ENCODE measurements at places on chromosomes 12 and 14.

- DNase-seq = no peak
These were observed 164.8 kb downstream of the SNAPC1 start for GRCh38 chr14:61927060-61927459.

DNA sequence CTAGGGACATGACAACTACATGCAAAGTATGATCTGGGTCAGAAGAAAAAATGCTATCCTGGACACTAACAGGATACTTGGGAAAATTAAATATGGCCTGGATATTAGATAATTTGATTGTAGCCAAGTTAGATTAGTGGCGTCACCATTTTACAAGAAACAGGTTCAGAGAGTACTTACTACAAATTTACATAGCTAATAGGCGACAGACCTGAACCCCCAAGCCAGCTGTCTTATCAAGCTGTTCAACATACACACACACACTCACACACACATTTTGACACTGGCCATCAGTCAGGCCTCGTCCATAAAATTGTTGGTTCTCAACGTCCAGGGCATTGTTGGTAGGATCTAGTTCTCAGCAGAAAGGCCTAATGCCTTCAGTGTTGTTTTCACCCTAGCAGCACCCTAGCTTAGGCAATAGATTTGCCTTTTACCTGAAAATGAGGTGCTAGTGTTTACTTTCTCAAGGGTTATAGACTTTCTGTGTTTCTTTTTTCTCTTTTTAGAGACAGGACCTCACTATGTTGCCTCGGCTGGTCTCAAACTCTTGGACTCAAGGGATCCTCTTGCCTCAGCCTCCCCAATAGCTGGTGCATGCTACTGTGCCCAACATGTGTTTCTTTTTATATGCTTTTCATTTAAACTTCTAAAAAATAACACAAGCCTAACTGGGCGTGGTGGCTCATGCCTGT lies 3.3 kb upstream of the C14orf93 start:
- no peak for DNase-seq

DNA sequence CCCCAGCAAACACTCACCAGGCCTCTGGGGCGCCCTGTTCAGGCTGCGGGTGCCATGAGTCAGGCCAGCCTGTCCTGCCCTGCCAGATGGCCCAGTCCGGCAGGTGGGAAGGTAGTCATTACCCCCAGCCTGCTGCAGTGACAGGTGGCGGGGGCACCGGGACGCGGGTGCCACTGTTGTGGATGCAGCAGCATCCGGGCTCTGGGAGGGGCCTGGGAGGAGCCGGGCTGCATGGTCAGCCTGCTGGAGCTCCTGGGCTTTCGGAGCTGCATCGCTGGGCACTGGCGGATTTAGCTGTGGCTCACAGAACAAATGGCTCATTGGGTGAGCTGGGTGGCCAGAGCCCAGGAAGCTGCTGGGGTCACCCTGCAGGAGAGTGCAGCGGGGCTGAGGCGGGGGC lies 13.5 kb downstream of the CEP170B start:
- DNase-seq = no peak

DNA sequence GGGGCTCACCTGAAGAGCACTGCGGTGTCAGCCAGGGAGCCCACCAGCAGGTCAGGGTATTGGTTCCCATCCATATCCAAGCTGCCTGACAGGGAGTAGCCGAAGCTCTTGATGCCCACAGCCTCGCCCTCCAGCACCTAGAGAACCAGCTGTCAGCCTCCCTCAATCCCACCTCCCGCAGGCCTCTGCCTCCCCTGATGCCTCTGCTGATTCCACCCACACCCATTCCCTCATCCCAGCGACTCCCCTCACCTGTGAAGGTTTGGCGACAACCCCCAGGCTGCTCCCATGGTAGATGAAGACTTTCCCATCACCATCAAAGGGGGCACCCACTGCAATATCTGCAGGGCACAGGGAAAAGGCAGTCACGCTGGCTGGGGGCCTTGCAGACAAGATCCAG lies 10.0 kb downstream of the ITGA7 start:
- no peak for DNase-seq

DNA sequence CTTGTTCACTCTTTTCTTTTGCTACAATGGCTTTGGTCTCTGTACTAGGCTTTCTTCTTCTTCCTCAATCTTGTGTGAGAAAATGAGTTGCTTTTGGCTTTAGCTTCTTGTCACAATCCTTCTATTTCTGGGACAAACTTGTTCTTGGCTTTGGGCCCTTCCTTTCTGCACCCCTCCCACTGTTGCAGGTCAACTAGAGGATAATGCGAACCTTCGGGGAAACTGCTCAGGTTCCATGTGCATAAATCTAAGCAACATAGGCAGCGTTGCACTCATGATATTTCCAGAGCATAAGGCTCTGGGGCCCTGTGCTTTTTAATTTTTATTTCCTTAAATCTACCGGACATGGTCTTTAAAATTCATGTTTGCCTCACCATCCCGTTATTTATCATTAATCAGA lies 89.8 kb upstream of the LRIG3 start:
- DNase-seq = no peak

DNA sequence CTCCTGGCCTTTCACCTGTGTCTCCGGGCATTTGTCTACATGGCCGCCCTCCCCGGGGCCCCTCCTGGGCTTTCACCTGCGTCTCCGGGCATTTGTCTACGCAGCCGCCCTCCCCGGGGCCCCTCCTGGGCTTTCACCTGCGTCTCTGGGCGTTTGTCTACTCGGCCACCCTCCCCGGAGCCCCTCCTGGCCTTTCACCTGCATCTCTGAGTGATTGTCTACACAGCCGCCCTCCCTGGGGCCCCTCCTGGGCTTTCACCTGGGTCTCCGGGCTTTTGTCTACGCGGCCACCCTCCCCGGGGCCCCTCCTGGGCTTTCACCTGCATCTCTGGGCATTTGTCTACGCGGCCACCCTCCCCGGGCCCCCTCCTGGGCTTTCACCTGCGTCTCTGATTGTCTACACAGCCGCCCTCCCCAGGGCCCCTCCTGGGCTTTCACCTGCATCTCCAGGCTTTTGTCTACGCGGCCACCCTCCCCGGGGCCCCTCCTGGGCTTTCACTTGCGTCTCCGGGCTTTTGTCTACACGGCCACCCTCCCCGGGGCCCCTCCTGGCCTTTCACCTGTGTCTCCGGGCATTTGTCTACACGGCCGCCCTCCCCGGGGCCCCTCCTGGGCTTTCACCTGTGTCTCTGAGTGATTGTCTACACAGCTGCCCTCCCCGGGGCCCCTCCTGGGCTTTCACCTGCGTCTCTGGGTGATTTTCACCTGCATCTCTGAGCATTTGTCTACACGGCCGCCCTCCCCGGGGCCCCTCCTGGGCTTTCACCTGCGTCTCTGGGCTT lies 68.0 kb upstream of the GALNT9 start:
- DNase-seq = no peak

DNA sequence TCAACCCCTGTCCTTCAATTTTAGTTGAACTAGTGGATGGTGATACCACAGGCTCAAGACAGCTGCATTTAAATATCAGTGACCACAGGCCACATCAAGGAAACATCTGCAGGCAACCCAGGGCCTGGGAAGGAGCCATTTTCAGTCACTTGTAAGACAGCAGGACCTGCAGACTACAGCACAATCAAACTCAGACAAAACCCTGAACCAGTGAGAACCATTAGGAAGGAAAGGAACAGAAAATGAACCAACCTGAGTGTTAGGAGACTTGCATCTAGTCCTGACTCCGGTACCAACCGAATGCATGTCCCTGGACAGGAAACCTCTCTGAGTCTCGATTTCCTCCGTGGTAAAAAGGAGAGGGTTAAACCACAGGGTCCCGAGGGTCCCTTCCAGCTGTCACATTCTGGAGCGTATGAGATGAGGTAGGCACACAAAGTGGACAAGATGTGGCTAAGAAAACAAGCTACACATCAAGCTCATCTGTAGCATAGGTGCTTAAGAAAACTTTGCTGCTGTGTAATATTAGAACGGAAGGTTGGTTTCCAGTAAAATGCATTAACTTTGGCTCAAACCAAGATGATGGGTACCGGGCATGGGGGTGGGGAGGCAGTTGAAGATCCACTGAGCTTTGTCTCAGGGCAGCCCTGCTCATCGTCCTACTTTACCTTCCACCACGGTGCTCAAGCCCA lies 1.6 kb upstream of the CDKN1B start:
- no peak for DNase-seq

- DNase-seq = no peak
These were observed 19.9 kb upstream of the CEP170B start for GRCh38 chr14:104845033-104845666.

DNA sequence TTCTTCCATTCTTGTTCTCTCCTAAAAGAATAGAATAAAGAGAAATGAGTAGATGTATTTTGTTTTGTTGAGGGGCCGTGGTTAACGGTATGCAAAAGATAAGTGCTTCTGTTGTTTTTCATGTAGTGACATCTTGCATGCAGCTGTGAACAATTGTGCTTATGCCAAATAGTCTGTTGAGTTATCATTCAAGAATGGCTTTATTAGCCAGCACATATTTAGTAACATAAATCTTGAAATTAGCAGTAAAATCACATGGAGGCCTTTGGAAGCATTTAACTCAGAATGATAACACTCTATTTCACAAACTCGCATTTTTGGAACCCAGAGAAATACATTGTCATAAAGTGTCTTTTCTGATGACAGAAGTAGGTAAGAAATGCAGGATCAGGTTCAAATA lies 1772.0 kb upstream of the FLRT2 start:
- DNase-seq = no peak

DNA sequence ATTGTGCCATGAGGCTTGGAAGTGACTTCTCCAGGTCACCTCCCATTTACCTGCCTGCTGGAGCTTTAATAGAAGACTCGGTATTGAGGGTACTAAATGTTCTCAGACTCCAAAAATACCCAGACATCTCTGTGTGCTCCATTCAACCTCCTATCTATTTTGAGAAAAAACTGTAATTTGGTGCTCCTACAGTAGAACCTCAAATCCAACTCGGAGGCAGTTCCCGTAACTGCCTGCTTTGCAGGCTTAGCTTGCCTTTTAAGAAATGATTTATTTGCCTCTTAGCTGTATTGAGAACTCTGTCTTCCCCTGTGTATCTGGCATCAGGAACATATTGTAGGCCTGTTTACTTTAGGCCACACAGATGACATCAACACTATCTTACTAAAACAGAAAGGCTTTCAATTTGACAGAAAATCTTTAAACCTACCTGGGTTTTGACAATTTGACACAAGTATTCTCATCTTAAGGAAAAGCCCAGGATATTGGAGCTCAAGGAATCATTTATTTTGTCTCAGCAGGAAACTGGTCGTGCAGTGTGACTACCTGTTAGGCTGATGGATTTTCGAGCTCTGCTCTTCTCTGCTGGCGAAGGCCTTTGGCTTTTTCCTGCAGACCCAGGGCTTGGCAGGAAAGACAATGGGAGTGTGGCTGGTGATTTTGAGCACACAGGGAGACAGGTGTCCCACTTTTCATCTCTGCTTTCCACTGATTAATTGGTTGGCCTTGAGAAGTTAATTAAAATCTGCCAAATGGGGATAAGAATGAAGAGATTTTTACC lies 314.8 kb downstream of the SNAPC1 start:
- DNase-seq = no peak

DNA sequence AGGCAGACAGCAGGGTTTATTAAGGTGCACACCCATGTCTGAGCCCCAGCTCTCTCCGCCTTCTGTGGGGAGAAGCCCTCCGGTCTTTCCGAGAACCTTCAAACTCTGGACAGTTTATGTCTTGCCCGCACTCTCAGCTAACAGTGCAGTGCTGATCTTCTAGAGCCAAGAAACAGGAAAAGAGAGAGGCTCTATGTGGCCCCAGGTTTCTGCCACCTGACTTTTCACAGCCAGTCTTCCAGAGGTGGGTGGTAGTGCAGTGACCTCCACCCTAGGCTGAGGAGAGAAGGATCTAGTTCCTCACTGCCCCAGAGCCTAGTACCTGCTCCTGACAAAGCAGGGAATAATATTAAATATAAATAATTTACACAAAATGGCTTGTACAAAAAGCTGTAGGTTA lies 4.0 kb upstream of the SLC22A17 start:
- DNase-seq = no peak

DNA sequence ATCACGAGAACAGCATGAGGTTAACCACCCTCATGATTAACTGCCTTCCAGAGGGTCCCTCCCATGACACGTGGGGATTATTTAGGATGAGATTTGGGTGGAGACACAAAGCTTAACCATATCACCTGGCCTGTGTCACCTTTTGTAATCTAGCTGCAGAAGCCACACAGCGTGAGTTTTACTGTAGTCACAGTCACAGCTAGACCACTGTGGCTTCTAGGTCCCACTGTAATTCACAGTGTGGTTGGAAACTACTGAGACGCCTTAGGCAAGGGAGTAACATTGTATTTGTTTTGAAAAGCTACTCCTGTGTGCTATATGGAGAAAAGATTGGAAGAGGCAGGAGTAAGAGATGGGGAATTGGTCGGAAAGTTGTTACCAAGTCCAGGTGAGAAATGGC lies 46.3 kb upstream of the ASPG start:
- DNase-seq = no peak

DNA sequence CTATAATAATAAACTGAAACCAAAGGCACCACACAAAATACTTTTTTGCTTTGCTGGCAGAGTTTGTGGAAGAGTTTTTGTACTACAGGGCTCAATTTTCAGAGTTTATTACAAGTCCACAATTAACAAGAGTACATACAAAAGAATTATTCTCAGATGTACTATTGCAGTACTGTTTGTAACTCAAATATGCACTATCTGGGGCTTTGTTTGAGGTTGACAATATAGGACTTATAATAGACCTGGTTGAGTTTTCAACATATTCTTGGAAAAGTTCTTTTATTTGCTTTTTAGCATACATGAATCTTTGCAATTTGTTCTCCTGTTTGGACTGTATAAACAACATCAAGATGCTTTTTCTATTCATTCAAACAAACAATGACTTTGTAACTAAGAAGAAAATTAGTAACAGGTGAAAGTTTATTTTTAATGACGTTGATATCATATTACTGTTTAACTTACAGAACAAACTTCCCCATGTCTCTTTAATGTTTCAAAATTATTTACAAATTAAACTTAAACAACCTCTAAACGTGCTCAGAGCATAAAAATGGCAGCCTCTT lies 407.4 kb upstream of the PRICKLE1 start:
- no peak for DNase-seq

DNA sequence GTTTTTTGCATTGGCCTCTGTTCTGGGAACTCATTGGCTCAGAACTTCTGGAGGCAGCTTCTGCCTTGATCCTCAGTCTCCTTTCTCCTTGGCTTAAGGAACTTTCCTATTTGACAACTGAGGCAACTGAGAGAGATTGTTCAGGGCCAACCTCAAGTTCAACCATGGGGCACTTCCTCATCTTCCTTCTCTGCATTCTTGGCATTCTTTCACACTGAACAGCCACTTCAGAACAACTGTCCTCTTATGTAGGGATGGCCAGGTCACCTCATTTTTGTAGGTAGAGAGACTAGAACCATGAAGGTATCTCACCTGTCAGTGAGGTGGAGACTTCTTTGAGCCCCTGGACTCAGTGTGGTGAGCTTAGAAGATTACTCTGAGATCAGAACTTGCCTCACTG lies 63.0 kb upstream of the NRXN3 start:
- no peak for DNase-seq

GRCh38 chr14:50350975-50351374 lies 38.9 kb downstream of the DMAC2L start:
- DNase-seq = no peak

DNA sequence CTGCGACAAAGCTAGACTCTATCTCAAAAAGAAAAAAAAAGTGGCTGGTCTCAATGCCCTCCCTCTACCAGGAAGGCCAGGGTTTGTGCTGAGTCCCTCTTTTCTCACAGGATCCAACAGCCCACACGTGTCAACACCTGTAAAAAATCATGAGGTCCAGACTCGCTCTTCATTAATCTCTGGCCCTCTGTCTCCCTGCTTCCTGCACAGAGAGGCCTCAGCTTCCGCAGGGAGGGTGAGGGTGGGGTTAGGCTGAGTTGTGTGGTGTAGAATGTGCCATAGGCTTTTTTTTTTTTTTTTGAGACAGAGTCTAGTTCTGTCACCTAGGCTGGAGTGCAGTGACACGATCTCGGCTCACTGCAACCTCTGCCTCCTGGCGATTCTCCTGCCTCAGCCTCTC lies 6.1 kb downstream of the CFAP73 start:
- no peak for DNase-seq
